ENCODE measurements at places on chromosomes 5 and 9.
A peak's percentile ranks its signal among the peaks of the same experiment; 100 is the strongest.

GRCh38 chr5:31781772-31782171 is 142.8 kb downstream of the PDZD2 start:
- no peak for DNase-seq

DNA sequence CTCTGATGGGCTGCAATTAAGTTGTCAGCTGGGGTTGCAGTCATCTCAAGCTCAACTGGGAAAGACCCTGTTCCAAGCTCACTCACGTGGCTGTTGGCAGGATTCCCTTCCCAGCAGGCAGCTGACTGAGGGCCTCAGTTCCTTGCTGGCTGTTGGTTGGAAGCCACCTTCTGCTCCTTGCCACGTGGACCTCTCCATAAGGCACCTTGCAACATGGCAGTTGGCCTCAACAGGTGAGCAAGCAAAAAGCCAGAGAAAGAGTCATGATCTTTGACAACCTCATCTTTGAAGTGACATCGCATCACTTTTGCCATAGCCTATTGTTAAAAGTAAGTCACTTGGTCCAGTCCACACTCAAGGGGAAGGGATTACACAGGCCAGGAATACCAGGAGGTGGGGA is 17.8 kb upstream of the PRELID2 start:
- DNase-seq: no peak

- DNase-seq: peak; percentile 38
These were observed 82.3 kb upstream of the TLE4 start for GRCh38 chr9:79489261-79490000.

- DNase-seq: no peak
These were observed 99.3 kb upstream of the LRRTM2 start for GRCh38 chr5:138974227-138975063.

DNA sequence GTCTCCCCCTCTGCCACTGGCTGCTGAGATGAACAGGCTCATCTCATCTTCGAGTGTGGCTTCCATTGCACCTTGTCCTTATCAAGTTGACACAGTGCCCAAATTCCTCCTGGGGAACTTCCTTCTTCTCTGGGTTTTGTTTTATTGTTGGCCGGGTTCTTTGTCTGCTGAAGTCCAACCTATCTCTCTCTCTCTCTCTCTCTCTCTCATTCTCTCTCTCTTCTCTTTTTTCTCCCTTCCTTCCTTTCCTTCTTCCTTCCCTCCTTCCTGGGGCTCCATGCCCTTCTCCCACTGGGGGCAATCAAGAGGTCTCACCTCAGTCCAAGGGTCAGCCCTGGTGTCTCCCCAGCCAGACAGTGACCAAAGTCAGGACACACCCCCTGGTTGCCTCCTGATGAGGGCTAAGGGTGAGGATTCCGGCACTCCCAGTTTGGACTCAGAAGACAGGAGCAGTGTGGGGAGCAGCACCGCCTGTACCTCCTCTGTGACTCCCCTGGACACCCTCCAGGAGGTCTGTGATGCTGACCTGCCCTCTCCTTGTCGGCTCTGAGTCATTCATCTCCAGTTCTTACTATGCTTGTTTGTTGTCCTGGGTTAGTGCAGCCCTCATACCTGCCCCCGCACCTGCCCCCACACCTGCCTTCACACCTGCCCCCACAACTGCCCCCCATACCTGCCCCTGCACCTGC is 30.7 kb downstream of the KCNT1 start:
- DNase-seq: no peak

- no peak for DNase-seq
These were observed 234.4 kb upstream of the GAS1 start for GRCh38 chr9:87181670-87182069.

DNA sequence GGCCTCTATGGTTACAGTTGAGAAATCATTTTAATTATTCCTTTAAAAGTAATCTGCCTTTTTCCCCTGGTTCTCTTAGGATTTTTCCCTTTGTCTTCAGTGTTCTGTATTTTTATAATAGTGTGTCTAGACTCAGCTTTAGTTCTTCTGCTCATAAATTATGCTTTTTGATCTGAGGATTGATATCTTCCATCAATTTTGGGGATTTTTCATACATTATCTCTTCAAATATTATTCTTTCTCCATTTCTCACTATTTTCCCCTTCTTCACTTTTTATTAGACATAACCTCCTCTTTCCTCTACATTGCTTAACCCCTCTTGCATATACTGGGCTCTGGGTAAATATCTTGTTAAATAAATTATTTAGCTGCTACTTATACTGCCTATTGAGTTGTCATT is 36.3 kb upstream of the IL13 start:
- DNase-seq: no peak

DNA sequence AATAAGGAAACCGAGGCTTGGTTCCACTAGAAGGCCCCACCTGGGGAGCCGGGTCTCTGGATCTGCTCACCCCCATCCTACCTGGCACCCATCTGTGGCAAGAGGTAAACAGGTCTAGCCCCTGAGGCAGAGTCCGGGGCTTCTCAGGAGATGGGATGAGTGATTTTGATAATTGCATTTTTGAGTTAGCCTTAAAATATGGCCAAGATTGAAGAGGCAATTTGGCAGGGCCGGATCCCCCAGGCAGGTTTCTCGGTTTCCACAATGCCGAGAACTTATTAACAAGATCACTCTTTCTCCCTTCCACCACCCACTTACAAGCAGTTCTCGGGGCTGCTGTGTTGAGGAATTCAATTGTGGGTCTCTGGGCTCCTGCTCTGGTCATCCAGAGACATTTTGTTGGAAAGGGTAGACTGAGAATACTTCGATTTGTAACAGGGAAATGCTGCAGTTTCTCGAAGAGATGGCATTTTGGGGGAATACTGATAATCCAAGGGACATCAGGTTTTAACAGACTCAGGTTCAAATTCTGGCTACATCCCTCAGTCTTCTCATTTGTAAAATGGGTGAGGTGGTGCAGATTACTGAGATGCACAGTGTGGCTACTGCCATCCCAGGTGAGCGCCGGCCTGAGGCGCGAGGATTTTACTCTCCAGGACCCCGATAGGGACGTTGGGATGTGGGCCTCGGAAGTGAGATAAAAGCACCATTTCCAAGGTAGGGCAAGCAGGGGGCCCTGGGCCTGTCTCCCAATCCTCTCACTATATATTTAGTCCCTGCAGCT is 194.2 kb downstream of the CDK5RAP2 start:
- no peak for DNase-seq

DNA sequence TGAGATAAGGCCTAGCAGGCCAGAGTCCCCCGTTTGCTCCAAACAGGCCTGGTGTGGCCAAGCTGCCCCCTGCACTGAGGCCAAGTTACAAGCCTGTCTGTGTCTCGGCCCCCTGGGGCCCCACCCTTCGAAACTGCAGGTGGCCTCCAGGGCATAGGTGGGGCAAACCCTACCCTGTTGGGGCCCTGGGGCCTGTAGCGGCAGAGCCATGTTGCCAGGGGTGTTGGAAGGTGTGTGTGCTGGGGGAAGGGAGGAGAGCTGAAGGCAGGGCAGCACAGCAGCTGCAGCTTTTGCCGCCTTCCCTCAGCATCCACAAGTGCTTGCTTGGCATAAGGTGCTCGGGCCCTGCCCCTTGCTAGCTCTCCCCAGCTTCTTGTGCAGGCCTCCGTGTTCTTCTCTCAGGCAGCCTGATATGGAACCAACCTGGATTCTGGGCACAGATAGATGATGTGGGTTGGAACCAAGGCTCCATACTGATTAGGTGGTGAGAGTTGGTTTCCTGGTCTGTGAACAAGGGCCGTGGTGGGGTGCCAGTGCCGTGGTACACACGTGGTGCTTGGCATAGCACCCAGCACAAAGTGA is 12.7 kb downstream of the IRF1 start:
- no peak for DNase-seq

DNA sequence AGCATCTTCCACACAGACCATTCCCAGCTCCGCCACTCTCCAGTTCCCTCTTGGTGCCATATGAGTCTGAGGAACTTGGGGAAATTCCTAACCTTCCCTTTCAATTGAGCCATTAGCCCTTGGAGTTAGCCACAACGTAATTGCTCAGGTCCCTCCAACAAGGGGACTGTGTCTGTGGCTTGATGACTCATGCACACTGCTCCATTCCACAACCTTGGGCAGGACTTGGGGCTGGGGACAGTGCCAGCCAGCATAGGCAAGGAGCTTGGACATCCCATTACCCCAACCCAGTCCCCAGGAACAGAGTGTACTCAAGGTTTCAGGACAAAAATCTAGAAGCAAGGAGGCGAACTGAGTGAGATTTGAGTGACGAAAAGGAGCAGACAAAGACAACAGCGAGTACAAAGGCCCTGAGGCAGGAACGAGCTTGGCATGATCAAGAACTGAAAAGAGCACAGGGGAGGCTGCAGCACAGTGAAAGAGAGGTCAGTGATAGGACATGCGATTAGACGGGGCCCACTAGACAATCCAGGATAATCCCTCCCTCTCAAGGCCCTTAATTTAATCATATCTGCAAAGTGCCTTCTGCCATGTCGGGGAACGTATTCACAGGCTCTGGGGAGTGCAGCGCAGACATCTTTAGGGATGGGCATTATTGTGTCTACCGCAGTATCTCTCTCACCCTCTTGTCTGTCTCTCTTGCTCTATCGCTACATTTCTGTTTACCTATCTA is 16.0 kb upstream of the JADE2 start:
- DNase-seq: peak; percentile 88

- DNase-seq: no peak
These were observed 49.7 kb upstream of the TEX48 start for GRCh38 chr9:114731701-114732100.

DNA sequence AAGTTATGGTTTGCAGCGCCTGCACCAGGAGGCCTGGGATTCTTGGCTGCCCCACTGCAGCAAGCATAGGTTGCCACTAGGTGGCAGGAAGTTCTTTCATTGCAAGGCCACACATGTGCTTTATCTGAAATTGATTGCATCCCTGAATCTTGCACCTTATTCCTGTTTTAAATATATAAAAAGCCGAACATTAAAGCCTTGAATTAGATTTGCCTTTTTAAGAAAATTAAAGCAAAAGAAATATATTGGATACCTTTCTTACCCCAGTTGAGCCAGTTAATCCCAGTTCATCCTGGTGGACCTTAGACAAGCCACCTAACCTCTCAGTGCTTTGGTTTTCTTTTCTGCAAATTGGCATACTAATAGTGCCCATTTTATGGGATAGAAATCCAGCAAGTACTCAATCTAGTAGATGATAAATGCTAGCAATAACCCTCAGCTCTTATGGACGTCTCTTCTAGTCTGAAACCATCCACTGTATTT is 6.3 kb upstream of the TRMT10B start:
- peak; percentile 40 for DNase-seq

DNA sequence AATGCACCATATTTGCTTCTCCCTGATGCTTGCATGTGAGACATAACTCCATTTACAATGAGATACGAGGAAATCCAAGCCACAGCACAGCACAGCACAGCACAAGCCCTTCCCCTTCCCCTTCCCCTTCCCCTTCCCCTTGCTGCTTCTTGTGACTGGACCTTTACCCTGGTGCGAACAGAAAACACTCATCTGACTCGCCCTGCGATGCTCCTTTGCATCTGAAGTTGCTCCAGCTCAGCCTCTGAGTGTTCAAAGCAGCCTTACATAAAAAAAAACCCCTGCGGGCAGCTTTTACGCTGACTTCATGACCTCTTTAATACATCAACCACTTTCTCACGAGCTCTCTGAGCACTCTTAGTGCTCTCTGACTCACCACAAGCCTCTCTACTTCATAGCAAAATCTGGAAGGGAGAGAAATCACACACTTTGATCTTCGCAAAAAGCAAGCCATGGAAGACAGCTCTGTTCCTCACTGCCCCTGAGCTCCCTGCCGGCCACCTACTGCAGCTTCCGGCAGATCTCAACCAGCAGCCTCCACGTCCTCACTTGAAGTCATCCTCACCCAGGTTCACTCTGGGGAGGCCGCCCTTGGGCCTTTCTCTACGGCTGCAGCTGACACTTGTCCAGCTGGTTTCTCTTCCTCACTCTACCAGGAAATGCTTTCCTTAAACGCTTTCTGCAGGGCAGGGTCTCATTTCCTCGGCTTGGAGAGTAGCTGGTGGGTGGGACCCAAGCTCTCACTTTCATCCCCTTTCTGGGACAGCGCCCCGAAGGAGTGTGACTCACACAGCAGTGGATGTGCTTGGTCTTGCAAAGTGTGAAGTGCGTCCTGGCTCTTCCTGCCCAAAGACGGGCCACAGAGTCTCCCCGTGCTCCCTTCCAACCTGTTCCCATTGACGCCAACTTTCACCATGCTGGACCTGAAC is 5.3 kb downstream of the SLC34A1 start:
- no peak for DNase-seq

- DNase-seq: no peak
These were observed 148.5 kb downstream of the GNAQ start for GRCh38 chr9:77883133-77883532.

- DNase-seq: no peak
These were observed 121.0 kb upstream of the GAS1 start for GRCh38 chr9:87068177-87068840.

GRCh38 chr9:11551106-11551505 is 938.3 kb upstream of the PTPRD start:
- no peak for DNase-seq

GRCh38 chr9:109901201-109901600 is 121.2 kb downstream of the PALM2AKAP2 start:
- no peak for DNase-seq

DNA sequence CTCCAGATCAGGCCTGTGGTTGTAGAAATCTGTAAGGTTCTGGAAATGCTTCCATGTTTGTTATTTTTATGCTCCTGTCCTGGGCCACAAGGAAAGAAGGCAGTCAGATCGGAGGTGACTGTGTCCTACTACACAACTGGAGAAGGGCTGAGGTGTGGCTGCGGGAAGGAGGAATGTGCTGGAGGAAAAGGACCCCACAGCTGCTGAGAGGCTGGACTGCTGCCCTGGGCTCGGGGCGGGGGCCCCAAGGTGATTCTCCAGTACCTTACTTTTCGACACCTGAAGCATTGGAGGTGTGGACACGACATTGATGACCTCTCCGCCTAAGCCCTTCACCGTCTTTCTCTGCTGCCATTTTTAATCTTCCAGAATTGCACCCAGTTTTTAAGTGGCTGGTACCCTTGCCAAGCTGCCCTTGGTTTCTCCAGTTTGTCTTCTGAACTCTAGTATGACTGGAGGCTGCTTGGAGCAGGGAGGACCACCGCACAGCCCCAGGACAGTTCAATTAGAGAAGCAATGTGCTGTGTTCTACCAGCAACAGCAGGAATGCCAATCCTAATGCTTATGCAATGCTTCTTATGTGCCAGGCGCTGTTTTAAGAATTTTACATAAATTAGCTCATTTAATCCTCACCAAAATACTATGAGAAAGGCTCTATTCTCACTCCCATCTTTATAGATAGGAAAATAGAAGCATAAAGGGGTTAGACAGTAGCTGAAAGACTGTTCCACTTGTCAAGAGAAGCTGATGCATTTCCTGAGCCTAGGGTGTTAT is 13.5 kb upstream of the ANKRD33B start:
- DNase-seq: no peak

DNA sequence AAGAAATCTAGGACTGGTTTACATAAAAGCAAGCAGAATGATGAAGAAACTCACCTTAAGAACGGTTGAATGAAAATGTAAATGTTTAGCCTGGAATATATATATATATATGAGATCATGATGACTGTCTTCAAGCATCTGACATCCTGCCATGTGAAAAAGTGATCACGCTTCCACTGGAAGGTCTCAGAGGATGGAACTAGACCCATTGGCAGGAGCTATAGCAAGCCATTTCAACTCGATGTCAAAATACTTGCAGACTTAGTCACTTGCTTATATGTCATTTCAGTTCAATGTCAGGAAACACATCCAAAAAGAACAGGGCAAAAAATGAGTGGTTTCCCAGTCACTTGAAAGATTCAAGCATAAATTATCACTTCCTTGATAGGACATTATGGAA is 22.2 kb upstream of the TMEM161B start:
- no peak for DNase-seq
